ENCODE measurements at places on chromosomes 1 and 21.

DNA sequence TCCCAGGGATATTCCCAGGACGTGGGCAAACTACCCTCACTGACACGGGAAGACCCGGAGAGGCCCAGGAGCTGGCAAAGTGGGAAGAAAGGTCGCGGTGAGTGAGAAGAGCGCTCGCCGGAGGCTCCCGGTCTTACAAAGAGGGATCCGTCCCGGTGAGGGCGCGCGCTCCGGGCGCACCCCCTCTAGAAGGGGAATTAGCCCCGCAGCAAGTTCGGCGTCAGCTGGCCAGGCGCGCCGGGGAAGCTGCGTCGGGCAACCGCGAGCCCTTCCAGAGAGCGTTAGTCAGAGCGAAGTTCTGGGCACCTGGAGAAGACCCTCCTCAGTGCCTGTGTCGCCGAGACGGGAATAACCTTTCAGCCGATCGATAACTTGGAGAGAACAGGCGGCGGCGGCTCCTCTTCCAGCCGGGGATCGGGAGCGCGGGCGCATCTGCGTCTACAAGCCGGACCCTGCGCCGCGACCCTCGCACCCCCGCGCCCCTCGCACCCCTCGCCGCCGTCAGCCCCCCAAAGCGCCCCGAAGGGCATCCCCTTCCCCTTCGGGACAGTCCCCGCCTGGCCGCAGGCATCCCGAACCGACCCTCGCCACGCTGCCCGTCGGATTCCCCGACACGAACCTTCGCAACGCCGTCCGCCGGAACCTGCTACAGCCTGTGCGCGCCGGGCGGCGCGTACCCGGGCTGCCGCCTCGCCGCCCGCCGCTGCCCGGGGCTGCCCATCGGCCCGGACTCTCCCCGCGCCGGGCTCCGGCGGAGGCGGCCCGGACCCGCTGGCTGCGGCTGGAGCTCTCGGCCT, 485 bp downstream of the SIPA1L2 start:
- no peak for DNase-seq

- no peak for DNase-seq
These were observed 111.2 kb downstream of the FASLG start for GRCh38 chr1:172770071-172770470.

DNA sequence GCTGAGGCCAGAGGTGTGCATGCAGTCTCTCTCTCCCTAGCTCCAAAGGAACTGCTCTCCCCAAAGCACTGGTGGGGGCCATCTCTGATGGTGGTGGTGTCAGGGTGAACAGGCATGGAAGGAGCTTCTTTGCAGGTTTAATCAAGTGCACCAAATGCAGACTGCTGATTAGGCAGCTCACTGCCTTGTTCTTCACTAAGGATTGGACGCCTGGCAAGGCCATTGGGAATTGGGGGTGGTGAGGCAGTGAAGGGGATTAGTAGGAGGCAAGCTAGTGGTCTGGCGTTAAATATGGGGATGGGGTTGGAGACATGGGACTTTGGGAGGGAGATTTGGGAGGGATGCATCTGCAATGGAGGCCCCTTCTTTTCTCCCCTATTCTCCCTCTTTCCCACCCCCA, 1.5 kb downstream of the CACNA1E start:
- no peak for DNase-seq

DNA sequence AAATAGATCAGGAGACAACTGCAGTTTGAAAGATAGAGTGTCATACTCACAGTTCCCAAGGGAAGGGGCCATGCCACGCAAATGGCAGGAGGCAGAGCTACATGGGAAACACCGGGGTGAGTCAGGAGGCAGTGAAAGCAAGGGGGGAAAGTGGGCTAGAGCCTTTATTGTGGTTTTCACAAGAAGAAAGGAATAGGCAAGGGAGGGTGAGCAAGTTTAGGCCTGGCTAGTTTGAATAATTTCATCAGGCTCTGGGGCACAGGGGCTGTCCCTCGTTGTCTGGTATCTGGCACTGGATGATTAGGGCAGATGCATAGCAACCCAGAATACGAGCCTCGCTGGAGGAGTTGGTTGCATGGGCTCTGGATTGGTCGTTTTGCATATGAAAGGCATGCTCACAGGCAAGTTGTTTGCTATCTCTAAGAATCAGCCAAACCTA, 17.0 kb upstream of the ITLN2 start:
- no peak for DNase-seq

DNA sequence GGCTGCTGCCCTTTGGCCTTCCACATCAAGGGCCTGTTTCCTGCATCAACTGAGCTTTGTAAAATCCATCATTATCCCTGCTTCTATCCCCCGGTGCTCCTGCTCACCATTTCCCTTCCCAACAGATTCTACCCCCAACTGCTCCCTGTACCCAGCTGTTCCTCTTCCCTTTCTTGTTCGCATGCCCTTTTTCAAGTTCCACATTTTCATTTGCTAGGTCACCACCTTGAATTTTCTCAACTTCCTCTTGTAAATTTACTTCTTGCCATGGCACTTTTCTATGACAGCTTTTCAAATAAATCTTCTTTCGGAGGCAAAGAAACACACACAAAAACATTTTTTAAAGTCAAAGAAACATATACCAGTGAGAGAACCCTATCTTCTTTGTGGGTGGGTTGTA, 330.5 kb upstream of the ADGRL2 start:
- no peak for DNase-seq

- no peak for DNase-seq
These were observed at the start of gene IL10RB for GRCh38 chr21:33266050-33266788. Gene IL10RB (plus strand): TSS chr21:33266367. CDS start chr21:33266466, 99 bp downstream.

DNA sequence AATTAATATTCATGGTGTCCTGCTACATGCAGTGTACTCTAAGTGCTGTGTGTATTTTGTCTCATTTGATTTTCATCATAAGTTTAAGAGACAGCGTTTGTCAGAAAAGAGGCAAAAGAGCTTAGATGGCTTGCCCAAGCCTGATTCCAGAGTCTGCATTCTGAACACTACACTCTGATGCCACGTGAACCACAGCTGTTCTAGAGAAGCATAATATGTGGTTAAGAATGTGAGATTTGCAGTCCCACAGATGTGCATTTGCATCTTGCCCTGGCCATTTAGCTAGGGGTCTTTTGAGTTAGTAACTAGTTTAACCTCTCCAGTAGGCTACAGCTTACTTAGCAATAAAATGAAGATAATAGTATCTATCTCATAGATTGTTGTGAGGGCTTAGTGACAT, 9.2 kb upstream of the GADD45A start:
- DNase-seq, result no peak

DNA sequence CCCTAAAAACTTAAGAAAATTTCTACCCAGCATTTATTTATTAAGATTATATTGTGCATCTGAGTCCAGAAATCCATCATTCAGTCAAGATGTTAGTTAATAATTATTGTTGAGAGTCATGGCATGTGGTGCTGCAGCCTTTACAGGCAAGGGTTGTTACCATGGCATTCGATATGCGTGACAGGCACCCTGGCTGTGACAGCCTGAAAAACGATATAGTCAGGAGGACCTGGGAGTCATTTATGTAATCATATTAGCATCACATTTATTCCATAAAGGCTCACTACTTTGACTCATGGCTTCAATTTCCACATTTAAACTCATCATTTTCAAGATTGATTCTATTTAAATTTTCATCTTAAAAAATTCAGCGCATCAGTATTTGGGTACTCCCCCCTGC, 68.0 kb downstream of the CACHD1 start:
- no peak for DNase-seq

DNA sequence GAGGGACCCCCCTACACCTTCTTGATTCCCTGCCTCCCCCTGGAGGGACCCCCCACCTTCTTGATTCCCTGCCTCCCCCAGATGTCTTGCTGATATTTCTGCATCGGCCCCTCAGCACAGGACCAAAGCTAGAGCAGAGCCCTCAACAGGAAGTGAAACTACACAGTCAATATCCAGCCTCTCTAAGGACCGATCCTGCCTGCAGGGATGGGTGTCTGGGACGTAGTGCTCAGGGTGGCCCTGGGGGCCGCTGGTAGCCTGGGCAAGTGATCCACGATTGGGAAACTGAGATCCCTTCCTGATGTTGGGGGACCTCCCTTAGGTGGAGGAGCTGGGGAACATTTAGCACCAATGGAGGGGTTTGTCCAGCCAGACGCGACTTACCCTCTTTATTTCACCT, 3.9 kb upstream of the LEFTY2 start:
- no peak for DNase-seq

DNA sequence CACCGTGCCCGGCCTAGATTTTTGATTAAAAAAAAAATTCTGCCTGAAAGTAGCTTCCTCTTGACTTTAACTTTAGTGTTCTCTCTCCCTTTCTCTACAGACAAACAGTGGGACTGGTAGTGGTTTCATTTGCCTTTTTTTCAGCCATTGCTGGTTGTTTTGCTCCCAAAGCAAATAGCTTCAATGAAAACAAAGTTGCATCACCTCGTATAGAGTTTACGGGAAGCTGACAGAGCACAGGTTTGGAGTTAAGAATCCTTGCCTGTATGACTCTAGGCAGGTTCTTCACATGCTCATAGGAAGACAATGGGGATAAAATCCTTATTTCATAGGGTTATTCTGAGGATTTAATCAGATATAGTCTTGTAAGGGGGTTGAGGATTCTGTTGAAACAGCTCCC, 21.6 kb downstream of the AADACL4 start:
- DNase-seq, result no peak

GRCh38 chr1:228204958-228205357, 2.9 kb upstream of the OBSCN start:
- DNase-seq, result no peak

DNA sequence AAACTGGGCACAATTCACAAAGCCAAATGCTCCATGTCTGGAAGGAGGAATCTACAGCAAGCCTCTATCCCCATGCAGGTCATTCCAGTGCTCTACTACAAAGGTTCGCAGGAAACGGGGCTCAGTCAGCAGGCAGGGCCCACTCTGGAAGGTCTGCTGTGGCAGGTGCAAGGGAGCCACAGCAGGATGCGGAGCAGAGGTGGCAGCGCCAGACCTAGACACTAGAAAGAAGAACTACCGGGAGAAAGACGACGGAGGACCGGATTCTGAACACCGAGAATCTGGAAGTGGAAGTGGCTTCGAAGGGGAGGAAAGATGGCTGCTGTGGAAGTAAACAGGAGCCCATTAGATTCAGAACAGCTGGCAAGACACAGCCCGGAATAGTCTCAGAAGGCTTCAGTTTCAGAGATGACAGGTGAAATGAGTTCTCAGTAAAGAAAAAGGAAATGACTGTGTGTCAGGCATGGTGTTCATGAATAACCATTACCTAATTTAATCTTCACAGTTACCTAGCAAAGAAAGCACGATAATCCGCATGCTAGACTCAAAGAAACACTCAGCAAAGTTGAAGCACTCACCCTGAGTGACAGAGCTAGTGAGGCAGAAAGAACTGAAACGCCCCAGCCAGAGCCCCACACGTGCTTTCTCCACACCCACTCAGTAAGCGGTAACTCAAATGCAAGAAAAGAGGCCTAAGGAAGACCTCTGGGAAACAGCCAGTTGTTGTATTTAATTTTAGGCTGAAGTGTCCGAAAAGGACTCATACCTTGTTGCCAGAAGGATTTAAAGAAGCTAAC, 21.4 kb downstream of the SETD4 start:
- no peak for DNase-seq

DNA sequence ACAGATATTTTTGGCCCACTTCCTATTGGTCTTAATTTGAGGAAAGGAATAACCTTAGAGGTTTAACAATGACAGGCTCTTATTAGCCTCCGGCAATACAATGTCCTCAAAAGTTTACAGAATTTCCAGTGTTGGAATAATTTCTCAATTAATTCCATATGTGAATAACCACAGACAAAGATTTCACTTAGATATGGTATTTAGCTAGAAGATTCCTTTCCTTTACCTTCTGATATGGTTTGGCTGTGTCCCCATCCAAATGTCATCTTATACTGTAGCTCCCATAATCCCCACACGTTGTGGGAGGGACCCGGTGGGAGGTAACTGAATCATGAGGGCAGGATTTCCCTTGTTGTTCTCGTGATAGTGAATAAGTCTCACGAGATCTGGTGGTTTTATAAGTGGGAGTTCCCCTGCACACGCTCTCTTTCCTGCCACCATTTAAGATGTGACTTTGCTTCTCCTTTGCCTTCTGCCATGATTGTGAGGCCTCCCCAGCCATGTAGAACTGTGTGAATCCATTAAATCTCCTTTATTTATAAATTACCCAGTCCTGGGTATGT, 54.9 kb upstream of the RGS7 start:
- DNase-seq, result no peak

DNA sequence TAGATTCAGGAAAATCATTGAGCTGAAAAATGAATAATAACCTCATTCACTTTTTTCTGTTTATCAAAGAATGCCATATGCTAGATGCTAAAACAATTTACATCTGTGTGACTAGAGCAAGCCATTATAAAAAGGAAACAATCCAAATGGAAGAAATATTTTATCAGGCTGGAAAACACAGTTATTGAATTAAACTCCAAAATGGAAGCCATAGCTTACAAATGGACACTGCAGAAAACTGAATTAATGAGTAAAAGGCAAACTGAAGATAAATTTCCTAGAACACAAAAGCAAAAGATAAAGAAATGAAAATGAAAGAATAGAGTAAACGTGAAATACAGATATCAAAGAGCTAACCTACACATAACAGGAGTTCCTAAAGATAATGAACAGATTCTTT, 33.1 kb upstream of the IL10 start:
- DNase-seq, result no peak

GRCh38 chr1:87953732-87954344, 625.2 kb downstream of the LMO4 start:
- DNase-seq, result no peak

DNA sequence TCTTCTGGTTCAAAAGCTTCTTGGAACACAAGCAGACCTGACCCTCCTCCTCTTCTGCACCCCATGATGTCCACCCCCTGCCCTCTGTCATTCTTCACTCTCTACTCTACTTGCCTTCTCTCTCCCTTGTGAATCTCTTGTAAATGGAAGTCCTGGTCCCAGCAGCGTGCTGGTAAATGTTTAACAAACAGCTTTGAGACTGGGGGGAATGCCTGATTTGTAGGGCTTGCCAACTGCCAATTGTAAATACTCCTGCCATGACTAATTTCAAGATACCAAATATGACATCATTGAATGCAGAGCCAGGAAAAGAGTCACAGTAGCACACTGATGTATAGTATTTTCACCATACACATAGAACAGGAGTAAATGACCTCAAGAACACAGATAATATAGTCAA, 40.9 kb upstream of the LRRN2 start:
- no peak for DNase-seq

DNA sequence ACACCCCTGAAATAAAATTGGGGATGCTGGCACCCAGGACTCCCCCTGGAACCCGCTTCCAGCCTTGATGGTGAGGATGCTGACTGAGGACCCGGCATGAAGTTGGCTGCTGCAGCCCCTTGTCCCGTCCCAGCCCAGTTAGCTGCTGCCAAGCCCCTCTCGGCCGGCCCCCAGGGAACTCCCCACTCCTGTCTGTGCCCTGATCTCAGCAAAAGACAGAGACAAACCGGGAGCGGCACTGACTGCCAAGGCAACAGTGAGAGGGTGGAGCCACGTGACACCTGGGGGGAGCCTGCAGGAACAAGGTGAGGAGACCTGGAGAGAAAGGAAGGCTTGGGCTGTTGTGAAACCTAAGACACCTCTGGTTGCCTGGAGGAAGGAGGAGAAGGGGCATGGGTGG, 24.7 kb downstream of the CASZ1 start:
- DNase-seq, result no peak

Measured in cortex of kidney (tissue), 1 donor.